ENCODE measurements at places on chromosomes 11 and 22. TPM values are rescaled to one million over a fixed set of nuclear protein-coding genes. Genes with fewer than 3 reads are reported as not detected.

PARVA gene
- total RNA-seq, result 26.3 TPM

GGTLC3 gene
- not detected for total RNA-seq

DEPDC7 gene
- 7.0 TPM for total RNA-seq

IL18 gene
- 87.3 TPM for total RNA-seq

CD3D gene
- total RNA-seq, result not detected

DERL3 gene
- total RNA-seq, result 0.81 TPM

ENDOD1 gene
- total RNA-seq, result 18.9 TPM

WNT7B gene
- 51.2 TPM for total RNA-seq

ARHGAP1 gene
- 52.9 TPM for total RNA-seq

OR4S2 gene
- not detected for total RNA-seq

HTR3A gene
- not detected for total RNA-seq

MYRF gene
- 18.9 TPM for total RNA-seq

CDCA5 gene
- total RNA-seq, result 77.1 TPM

TMEM132A gene
- 121 TPM for total RNA-seq

NRXN2 gene
- total RNA-seq, result 0.13 TPM

MRGPRE gene
- total RNA-seq, result 0.11 TPM

CECR2 gene
- total RNA-seq, result 0.06 TPM

MUC6 gene
- not detected for total RNA-seq

OR5D16 gene
- total RNA-seq, result not detected
